ENCODE measurements at places on chromosomes 12 and 14.

DNA sequence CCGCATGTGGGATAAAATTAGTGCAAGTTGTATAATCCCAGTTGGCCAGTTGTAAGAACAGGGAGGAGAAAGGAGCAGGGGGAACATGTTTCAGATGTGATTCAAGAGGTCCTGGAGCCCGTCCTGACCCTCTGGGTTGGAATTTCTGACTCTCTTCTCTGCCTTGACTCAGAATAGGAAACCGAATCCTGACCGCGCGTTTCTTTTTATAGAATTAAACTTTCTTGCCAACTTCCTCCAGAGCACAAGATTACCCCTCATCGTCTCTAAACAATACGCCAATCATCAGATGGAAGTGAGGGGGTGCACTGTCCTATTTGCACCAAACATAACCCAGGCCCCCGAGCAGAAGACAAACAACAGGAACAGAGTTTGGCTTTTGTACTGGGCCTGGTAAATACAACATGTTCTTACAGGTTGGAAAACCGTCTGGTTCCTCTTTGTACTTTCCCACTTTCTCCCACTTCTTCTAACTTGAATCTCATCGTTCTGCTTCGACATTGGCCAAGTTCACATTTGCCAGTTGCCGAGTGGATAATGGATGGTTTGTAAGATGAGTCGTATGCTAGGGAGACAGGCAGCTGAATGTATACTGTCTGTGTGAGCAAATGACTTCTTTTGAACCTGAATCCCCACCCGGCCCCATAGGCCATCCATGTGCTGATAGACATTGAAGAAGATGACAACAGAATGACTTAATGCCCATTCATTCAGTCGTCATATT, 42.6 kb upstream of the MED13L start:
- DNase-seq: no peak

DNA sequence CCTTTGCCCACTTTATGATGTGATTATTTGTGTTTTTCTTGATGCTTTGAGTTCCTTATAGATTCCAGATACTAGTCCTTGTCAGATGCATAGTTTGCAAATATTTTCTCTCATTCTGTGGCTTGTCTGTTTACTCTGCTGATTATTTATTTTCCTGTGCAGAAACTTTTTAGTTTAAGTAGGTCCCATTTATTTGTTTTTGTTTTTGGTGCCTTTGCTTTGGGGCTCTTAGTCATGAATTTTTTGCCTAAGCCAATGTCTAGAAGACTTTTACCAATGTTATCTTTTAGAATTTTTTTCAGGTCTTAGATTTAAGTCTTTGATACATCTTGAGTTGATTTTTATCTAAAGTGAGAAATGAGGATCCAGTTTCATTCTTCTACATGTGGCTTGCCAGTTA, 667.3 kb downstream of the SLC16A7 start:
- no peak for DNase-seq

GRCh38 chr12:31317471-31318395, 8.2 kb downstream of the SINHCAF start:
- DNase-seq: no peak

- DNase-seq: no peak
Observed at GRCh38 chr12:120170631-120171030, 23.9 kb downstream of the GCN1 start.

GRCh38 chr12:6264402-6265037, 46.0 kb upstream of the PLEKHG6 start:
- no peak for DNase-seq

- DNase-seq: no peak
Observed at GRCh38 chr14:104171895-104172294, 33.5 kb downstream of the KIF26A start.

GRCh38 chr14:77800814-77801213, 905 bp downstream of the ADCK1 start:
- DNase-seq: no peak

DNA sequence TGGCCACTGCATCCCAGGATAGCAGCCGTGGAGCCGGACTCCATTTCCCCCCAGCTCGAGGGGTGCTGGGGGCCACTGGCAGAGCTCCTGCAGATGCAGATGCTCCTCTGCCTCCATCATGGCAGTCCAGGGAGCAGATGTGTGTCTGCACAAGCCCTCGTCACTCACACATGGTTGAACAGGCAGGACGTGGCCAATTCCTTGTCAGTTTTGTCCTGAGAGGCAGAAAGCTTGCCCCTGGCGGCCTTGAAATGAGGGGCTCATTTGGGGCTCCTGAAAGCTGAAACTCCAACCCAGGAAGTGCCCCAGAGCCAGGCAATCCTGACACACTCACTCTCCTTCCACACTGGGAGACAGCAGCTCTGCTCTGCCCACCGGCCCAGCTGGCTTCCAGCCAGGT, 100.9 kb upstream of the C14orf180 start:
- DNase-seq: no peak

- DNase-seq: no peak
Observed at GRCh38 chr12:13253966-13254760, 57.6 kb downstream of the EMP1 start.

DNA sequence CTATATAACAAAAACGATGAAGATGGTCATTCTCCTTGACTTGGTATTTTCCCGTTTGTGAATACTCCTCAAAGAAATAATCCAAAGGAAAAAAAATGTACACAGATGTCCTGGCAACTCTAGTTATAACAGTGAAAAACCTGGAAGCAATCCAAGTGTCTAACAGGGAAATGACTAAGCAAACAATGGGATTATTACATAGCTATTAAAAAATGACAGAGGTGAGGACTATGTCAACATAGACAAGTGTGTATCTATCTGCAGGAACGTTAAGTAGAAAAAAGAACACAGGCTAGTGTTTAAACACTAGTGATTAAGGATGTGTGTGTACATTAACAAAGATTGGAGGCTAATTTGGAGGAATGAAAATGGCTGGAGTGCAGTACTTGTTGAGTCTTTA, 5.9 kb upstream of the APOLD1 start:
- no peak for DNase-seq

DNA sequence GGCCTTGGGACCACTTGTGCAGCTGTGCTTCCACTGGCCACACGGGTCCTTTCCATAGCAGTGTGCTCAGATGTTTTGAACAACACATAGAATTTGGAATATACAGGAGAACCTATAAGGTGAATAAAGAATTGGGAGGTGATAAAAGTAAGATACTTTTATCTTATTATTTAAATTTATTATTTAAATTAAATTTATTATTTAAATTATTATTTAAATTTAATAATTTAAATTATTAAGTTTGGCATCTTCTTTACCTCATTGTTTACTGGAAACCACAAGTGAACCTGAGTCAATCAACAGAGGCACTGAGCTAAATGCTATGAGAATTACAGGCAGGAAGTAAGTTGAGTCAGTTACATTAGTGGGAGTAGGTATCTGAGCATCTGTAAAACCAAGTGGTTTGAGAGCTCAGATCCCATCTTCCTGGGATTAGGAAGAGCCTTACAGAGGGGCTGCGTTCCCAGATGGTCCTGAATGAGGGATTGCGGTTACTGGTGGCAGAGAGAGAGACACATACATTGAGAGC, 103.1 kb downstream of the ESR2 start:
- no peak for DNase-seq

Measured in effector CD8-positive, alpha-beta T cell (primary cell).